ENCODE measurements at places on chromosomes 5 and 9. TPM values are rescaled to one million over a fixed set of nuclear protein-coding genes. Genes with fewer than 3 reads are reported as not detected.

The CHSY3 gene
- total RNA-seq = not detected

The PRKACG gene
- not detected for total RNA-seq

The CCL21 gene
- total RNA-seq = not detected

The IGFBPL1 gene
- total RNA-seq = not detected

The SMIM33 gene
- 0.34 TPM for total RNA-seq

- DNase-seq = no peak
- peaks cover 14% of the 10 kb centered on the region for H3K27me3 ChIP-seq
- no peak overlapping the region for H3K27ac ChIP-seq
- no peaks in the 10 kb centered on the region for H3K36me3 ChIP-seq
- H3K4me1 ChIP-seq = peaks cover 2% of the 10 kb centered on the region
These were observed 35.1 kb downstream of the KCNIP1 start for GRCh38 chr5:170538696-170539586.

DNA sequence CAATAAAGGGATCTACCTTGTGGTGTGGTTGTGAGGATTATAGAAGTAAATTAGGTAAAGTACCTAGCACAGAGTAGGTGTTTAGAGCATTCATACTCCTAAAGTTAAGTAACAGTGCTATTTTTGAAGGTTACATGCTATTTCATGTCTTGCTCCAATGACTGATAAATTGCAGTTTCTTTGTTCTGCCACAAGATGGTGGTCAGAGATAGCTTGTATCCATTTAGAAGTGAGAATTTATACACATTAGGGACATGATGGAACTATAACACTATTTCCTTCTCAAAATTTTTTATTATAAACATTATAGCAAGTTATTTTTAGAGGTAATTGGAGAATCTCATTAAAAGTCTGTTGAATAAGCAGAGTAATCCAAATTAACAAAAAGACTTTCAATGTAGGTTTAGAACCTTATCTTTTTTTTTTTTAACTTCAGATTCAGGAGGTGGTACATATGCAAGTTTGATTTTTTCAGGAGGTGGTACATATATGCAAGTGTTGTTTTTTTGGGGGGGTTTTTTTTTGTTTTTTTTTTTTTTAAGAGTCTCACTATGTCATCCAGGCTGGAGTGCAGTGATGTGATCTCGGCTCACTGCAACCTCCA is 17.1 kb downstream of the MTREX start:
- no peak for DNase-seq
- H3K4me1 ChIP-seq = peaks cover 7% of the 10 kb centered on the region
- H3K27ac ChIP-seq = no peak overlapping the region
- peaks cover 7% of the 10 kb centered on the region for H3K36me3 ChIP-seq
- H3K27me3 ChIP-seq = no peaks in the 10 kb centered on the region

- peaks cover 31% of the 10 kb centered on the region for H3K27me3 ChIP-seq
- peaks cover 2% of the 10 kb centered on the region for H3K4me1 ChIP-seq
- no peak overlapping the region for H3K4me3 ChIP-seq
- no peak for DNase-seq
- peaks cover 7% of the 10 kb centered on the region for H3K36me3 ChIP-seq
These were observed 16.0 kb downstream of the NR2F1 start for GRCh38 chr5:93599001-93599379.

GRCh38 chr5:143061161-143061945 is 291.2 kb downstream of the ARHGAP26 start:
- peaks cover 44% of the 10 kb centered on the region for H3K36me3 ChIP-seq
- no peak overlapping the region for H3K27ac ChIP-seq
- no peak for DNase-seq

DNA sequence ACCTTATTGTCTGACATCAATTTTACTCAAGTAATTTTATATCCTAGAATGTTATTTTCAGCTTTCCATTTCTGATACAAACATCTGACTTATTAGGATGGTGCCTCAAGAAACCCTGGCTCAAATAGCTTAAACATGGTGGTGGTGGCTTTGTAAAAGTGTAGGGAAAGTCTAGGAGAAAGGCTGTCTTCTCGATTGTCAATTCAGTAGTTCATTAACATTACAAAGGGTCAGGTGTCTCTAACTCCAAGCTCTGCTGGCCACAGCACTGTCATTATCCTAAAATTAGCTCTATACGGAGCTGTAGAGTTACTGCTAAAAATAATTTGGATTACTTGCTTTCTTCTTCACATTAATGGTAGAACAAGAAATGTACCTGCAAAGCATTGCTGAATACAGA is 1360.1 kb upstream of the CDH6 start:
- H3K27ac ChIP-seq = no peak overlapping the region
- H3K4me3 ChIP-seq = no peak overlapping the region
- no peaks in the 10 kb centered on the region for H3K27me3 ChIP-seq
- H3K36me3 ChIP-seq = no peaks in the 10 kb centered on the region
- DNase-seq = no peak
- H3K4me1 ChIP-seq = no peaks in the 10 kb centered on the region

DNA sequence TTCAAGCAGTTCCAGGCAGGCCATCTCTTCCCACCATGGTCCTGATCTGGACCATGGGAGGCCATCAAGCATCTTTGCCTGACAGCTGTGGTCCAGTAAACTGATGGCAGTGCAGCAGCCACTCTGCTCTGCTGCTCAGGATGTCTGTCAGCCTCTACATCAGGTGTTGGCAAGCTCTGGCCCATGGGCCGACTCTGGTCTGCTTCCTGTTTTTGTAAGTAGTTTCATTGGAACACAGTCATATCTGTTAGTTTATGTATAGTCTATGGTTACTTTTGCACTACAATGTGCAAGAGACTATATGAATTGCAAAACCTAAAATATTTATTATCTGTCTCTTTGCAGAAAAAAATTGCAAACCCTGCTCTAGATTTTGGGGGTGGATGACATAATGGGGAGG is 225.0 kb downstream of the KCTD16 start:
- no peak overlapping the region for H3K4me3 ChIP-seq
- DNase-seq = no peak
- H3K27me3 ChIP-seq = no peaks in the 10 kb centered on the region
- H3K27ac ChIP-seq = no peak overlapping the region

- DNase-seq = no peak
- H3K27me3 ChIP-seq = no peaks in the 10 kb centered on the region
- no peaks in the 10 kb centered on the region for H3K36me3 ChIP-seq
- no peak overlapping the region for H3K4me3 ChIP-seq
- no peaks in the 10 kb centered on the region for H3K4me1 ChIP-seq
- H3K27ac ChIP-seq = no peak overlapping the region
These were observed 202.4 kb upstream of the CDH9 start for GRCh38 chr5:27240791-27241190.

DNA sequence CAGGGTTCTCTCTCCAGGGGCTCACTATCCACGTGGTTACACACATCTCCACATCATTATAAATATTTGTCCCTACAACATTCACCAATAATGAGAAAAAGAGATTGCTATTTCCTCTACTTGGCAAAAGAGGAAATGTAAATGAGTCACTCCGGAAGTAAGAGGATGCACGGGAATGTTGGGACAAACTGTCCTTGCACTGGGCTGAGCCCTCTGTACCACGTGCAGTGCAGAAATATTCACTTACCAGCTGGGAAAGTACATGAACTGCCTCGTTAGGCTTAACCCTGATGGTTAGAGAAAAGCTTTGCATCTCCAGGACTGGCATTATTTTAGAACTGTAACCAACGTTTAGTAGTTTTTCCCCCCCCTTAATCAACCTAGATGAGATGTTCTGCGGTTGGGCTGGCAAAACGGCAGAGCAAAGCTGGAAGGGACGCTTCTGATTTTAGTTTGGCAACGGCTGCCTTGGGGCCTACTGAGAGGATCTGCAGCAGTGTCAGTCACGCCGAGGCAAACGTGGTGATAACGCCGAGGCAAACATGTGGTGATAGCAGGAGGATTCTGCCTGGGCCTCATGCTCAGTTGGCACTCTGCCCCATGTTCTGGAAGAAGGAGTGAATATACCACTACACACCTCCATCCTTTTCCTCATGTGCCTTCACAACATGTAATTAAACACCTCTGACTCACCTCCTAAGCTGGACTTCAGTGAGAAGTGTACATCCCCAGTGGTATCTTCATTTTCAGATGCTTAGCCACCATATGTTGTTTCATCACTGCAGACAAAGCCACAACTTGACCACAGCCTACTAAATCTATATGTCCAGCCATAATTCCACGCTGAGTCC is 661.4 kb upstream of the KLF4 start:
- no peaks in the 10 kb centered on the region for H3K36me3 ChIP-seq
- H3K4me3 ChIP-seq = no peak overlapping the region
- no peak overlapping the region for H3K27ac ChIP-seq
- no peaks in the 10 kb centered on the region for H3K27me3 ChIP-seq

DNA sequence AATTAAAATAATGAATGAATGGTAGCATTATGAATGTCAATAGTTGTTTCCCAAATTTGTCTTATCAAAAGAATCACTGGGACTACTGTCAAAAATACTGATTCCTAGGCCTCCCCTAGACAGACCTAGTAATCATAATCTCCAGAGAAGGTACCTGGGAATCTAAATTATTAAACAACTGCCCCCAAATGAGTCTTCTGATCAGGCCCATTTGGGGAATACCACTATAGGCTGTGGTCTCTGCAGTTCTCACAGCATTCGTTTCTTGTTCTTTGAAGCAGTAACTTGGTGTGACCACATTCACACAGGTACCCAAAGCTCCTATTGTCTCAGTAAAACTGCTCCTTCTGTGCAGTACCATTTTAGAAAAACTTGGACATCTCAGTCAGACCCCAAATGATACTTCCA is 230.9 kb downstream of the PIK3R1 start:
- H3K27me3 ChIP-seq = no peaks in the 10 kb centered on the region
- H3K27ac ChIP-seq = no peak overlapping the region
- peaks cover 2% of the 10 kb centered on the region for H3K36me3 ChIP-seq
- no peak overlapping the region for H3K4me3 ChIP-seq
- DNase-seq = no peak

DNA sequence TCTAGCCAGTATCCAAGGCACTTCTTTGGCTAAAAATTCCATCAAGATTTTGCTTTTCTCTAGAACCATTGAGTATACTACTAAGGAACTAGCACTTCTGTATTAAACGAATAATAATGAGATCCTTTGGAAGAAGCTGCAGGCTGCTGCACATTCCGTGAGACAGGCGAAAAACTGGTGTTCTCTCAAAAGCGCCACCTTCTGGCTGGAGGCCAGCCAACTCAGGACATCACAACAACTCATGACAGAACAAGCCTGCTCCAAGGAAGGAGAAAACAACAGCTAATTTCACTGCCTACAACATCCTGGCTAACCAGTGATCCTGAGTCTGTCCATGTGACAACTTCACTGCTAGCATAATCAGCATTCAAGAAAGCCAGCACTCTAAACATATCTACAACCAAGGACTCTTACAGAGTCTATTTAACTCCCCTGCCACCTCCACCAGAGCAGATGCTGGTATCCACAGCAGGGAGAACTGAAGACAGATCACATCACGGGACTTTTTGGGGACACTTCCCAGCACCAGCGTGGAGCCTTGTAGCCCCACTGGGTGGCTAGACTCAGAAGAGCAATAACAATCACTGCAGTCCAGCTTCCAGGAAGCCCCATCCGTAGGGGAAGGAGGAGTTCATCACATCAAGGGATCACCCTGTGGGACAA is 150.5 kb downstream of the YTHDC2 start:
- peak; percentile 32 for DNase-seq
- no peaks in the 10 kb centered on the region for H3K4me1 ChIP-seq
- H3K27ac ChIP-seq = no peak overlapping the region
- no peaks in the 10 kb centered on the region for H3K36me3 ChIP-seq
- peaks cover 15% of the 10 kb centered on the region for H3K27me3 ChIP-seq

DNA sequence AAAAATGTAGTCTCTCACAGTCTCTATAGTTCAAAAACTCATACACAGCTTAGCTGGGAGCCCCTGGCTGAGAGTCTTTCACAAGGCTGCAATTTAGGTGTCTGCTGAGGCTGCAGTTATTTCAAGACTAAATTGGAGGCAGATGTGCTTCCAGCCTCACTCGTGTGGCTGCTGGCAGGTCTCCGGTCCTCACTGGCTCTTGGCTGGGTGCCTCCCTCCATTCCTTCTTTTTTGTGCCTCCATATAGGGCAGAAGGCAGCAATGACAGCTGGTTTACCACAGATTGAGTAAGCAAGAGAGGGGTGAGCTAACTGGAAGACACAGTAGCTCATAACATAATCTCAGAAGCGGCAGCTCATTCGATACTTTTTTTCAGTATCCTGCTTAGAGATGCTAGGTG is 2167.7 kb upstream of the WWC1 start:
- DNase-seq = no peak
- H3K36me3 ChIP-seq = no peaks in the 10 kb centered on the region
- H3K27ac ChIP-seq = no peak overlapping the region
- no peak overlapping the region for H3K4me3 ChIP-seq
- H3K4me1 ChIP-seq = peaks cover 2% of the 10 kb centered on the region

DNA sequence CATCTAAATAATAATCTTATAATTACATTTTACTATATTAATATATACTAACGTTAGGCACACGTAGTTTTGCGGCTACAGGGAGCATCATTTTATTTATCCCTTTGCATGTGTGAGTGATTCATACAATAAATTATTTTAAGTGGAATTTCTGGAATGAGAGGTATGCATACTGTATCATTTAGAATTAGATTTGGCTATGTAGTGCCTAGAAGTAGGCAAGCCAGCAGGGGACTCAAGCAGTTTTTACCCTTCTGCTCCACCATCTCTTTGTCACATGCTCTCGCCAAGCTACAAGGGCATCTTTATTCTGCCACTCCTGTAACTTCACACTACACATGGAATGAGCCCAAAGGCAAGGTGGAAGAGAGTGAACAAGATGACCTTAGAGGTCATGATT is 60.8 kb downstream of the MEGF10 start:
- H3K27ac ChIP-seq = no peak overlapping the region
- no peaks in the 10 kb centered on the region for H3K36me3 ChIP-seq
- no peaks in the 10 kb centered on the region for H3K4me1 ChIP-seq
- DNase-seq = no peak

DNA sequence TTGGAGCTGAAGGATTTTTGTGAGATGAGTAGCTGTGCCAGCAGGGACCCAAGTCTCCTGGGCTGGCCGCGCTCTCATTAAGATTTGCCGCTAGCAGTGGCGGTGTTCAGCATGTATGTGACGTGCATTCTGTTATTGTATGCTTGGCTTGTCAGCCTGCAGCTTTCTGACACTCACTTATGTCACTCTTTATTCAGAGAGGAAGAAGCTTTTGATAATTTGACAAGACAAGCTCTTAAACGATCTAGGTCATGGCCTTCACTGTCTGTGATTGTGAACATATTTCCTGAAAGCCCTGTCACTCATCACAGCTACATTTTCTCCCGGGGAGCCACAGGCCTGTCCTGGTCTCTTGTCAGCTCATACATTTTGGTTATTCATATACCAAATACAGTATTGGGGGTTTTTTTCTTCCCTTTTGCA is 98.2 kb upstream of the GRHPR start:
- peaks cover 7% of the 10 kb centered on the region for H3K4me1 ChIP-seq
- no peak overlapping the region for H3K27ac ChIP-seq
- H3K27me3 ChIP-seq = no peaks in the 10 kb centered on the region
- H3K4me3 ChIP-seq = no peak overlapping the region
- no peak for DNase-seq
- H3K36me3 ChIP-seq = peaks cover 16% of the 10 kb centered on the region

DNA sequence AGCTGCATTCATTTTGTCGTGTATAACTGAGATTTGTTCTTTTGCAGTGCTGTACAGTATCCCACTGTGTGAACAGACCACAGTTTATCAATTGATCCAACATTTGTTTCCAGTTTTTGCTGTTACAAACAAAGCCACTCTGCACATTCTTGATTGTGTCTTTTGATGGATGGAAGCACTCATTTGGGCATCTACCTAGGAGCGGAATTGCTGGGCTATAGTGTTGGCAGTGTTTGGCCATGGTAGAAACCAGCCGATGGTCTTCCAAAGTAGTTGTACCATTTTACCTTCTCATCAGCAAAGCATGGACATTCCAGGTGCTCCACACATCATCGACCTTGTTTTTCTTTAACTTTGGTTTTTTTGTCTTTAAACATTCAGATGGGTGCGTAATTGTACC is 77.7 kb downstream of the PSMB7 start:
- H3K4me3 ChIP-seq = no peak overlapping the region
- no peaks in the 10 kb centered on the region for H3K27me3 ChIP-seq
- H3K36me3 ChIP-seq = no peaks in the 10 kb centered on the region
- no peak for DNase-seq
